ENCODE measurements at places on chromosomes 7 and 10. TPM values are rescaled to one million over a fixed set of nuclear protein-coding genes. Genes with fewer than 3 reads are reported as not detected.

NODAL gene
- not detected for total RNA-seq

SFTPA1 gene
- total RNA-seq = not detected

MRPS33 gene
- 14.5 TPM for total RNA-seq

MKI67 gene
- 36.4 TPM for total RNA-seq

CFTR gene
- under 0.01 TPM for total RNA-seq

CACNB2 gene
- 0.36 TPM for total RNA-seq

OR6B1 gene
- not detected for total RNA-seq

TEX36 gene
- not detected for total RNA-seq

SPDYE5 gene
- total RNA-seq = not detected

TMEM213 gene
- total RNA-seq = not detected

SERPINE1 gene
- total RNA-seq = 1,441 TPM

CUZD1 gene
- total RNA-seq = 0.56 TPM

MYH16 gene
- 0.18 TPM for total RNA-seq

TRIL gene
- under 0.01 TPM for total RNA-seq

ANXA8L1 gene
- 0.18 TPM for total RNA-seq

BTBD16 gene
- total RNA-seq = not detected

MYL10 gene
- total RNA-seq = not detected

SPDYE2B gene
- not detected for total RNA-seq

ACTL6B gene
- not detected for total RNA-seq

LRRN3 gene
- total RNA-seq = 15.2 TPM

KCNH2 gene
- 0.56 TPM for total RNA-seq

ZNF503 gene
- total RNA-seq = 0.83 TPM

ERVW-1 gene
- total RNA-seq = not detected

NPTX2 gene
- under 0.01 TPM for total RNA-seq

UPK3B gene
- total RNA-seq = not detected

UNCX gene
- total RNA-seq = not detected

PILRA gene
- not detected for total RNA-seq

FXYD4 gene
- total RNA-seq = not detected
